ENCODE measurements at places on chromosomes 7 and 10.

- DNase-seq = no peak
These were observed 15.2 kb upstream of the GPR158 start for GRCh38 chr10:25159591-25159990.

DNA sequence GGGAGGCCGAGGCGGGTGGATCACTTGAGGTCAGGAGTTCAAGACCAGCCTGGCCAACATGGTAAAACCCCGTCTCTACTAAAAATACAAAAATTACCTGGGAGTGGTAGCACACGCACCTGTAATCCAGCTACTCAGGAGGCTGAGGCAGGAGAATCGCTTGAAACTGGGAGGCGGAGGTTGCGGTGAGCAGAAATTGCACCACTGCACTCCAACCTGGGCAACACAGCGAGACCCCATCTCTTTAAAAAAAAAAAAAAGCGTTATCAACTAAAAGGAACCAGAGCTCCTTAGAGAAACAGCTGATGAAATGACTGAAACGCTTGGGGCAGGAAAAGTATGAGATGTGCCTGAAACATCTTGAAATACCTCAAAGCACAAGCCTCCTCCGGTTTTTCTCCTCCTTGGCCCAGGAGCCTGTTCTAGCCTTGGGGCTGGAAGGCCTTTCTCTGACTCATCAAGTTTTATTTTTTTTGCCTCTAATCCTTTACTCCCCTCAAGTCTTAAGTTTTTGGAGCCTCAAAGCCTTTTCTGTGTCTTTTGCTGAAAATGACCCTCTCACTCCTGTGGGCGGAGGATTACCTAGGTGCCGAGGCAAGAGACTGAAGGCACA, 2.6 kb upstream of the METTL27 start:
- no peak for DNase-seq

DNA sequence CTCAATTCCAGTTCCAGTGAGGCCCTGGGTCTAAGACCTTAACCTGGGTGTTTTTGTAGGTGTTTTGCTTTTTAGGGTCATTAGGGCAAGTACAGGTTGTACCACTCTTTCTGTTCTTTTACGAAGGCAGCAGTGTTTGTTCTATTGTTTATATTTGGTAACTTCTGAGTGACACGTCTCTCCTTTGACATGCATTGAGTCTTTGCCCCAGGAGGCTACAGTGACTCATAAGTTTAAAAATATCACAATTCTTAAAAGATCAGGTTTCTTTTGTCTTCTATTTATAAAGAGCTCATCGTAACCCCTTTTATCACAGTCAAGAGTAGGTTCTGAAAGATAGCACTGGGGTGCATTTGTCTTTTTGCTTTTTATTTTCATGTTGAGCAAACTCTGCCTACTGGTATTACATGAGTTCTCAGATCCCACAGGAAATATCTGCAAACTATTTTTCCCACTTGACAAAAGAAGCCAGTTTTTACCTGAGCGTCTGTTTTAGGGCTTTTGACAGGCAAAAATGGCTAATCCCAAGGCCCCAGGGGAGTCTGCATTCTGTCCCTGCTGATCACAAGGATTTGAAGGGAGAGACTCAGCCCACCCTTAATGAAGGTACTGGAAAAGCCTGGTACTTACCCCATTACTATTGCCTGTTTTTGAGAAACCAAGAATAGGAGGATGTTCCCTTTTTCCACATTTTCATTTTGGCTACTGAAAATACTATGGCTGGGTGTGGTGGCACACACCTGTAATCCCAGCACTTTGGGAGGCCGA, 7.9 kb downstream of the NUDT13 start:
- no peak for DNase-seq

DNA sequence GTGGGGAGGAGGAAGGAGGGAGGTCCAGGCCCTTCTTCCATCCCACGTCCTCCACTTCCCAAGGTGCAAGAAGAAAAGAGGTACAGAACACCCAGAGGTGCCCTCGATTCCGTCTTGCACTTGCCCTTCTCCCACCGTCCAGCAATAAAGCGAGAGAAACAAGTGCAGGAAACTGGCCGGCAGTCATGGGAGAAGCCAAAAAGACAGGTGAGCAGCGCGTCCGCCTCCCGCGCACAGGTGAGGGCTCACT, 1.3 kb downstream of the C10orf95 start:
- DNase-seq = no peak

- no peak for DNase-seq
These were observed 4.2 kb upstream of the AOC1 start for GRCh38 chr7:150848111-150848510.

- no peak for DNase-seq
These were observed 30.4 kb downstream of the PFKFB3 start for GRCh38 chr10:6232846-6233724.

- DNase-seq = no peak
These were observed 10.5 kb downstream of the RHBDD2 start for GRCh38 chr7:75889223-75889825.

DNA sequence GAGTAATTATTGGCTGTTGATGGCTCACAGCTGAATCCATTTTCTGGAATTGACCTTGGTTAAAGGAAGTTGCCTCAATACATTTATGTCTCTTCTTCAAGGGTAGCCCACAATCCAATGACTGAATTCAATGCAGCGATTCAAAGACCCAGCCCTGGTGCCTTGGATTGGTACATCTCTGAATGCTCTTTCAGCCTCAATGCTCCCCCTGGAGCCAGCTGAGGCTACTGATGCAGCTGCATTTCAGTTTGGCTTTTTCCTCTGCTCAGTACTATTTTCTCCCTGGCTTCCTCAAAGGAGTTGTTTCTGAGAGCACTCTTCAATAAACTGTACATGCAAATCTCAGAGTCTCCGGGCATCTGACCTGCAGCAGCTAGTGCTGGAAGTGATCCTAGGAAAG, 633 bp upstream of the EBLN1 start:
- no peak for DNase-seq

- no peak for DNase-seq
These were observed 410.5 kb downstream of the PAXIP1 start for GRCh38 chr7:154592388-154592787.

DNA sequence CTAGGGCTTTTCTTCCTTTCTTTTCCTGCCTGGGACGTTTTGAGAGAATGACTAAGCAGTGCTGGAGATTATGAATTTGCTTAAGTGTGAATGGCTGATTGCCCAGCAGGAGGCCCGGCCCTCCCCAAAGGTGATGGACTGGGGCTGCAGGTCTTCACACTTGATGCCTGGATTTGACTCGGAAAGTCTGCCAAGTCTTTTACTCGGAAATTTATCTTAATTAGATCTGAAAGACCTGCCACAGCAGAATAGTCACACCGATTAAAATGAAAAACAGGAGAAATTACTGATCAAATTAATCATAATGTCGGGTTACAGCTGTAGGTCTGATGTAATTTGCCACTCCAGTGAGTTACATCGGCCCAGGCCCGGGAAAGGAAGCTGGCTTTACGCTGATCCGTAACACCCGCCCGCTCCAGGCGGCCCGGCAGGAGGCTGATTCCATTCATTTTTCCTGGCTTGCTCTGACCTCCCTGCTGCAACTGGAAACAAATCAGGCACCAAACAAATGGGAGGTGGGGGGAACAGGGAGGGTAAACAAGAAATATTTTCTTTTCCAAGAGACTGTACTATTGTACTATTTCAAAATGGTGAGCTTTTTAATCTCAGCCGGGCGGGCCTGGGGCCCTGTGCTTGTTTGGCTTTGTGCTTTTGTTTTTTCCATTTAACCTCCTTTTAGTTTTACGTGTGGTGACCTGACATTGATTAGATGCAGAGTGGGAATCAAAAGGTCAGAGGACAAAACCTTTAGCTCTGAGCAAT, 212.4 kb upstream of the YAE1 start:
- no peak for DNase-seq

DNA sequence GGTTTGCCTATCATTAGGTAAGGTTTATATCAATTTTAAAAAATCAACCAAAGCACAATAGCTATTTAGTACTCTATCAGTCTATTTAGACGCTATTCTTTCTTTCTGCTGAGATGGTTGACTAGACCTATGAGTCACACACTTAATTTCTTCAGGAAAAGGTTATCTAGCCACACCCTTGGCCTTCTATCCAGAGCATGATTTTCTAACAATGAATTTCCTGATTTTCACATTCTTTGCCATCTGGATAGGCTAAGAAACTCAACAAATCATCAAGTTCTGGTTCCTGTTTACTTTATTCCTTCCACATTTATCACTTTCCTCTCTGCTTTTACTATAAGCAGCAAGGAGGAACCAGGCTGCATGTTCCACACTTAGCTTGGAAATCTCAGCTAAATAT, 8.1 kb downstream of the PRPS1L1 start:
- DNase-seq = no peak

DNA sequence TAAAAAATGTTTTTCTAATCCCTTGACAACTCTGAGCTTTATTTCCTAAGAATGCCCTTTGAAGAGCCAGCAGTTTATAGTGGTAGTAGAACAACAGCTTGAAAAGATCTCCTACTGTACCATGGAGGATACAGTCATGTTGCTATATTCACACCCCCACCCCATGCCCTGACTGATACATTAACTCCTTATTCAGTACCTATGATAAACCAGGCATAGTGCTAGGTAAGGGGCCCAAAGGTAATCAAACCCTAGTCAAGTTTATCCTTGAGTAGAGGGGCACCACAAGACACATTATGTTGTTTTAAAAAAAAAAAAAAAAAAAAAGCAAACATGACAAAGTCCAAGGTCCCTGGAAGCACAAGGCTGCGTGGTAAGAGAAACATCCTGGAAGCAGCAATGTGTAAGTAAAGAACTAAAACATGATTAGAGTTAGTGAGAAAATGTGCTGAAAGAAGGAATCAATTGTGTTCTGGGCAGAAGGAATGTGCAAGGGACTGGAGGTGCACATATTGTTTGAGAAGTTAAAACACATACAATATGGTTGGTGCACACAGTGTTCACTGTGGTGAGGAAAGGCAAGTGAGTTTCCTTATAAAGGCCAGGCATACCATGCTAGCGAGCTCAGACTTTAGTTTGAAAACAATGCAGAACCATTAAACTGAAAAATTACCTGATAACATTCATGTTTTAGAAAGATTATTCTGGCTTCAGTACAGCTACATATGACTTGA, 51.2 kb downstream of the PDE1C start:
- DNase-seq = no peak

DNA sequence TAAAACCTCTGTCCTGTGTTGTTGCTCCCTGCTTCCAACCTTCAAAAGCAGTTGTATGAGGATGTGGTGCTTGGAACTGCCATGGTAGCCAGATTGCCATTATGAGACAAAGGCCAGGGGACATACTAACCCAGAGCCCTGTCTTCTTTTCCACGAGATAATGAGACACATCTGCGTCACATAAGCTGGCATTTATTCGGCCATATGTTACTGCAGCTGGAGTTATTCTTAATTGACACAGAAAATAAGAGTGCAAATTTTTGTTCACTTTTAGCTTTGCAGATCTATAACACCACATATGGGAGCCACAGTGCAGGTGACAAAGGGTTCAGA, 15.5 kb upstream of the PDLIM1 start:
- DNase-seq = no peak

DNA sequence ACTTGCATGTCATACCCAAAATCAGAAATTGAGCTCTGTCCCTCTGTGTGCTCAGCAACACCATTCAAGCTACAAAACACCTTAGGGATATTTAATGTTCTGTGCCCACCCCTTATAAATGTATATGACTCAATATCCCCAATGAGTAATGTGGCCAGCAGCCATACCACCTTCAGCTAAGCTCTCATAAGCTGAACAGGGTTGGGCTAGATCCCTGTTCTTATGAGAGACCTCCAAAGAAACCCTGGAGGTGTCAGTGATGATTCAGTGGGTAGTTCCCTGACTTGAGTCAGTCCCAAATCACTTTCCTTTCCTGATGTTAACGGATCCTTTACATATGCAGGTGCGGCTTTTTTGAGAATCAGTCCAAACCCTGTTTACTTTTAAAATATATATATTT, 253.8 kb downstream of the CREB5 start:
- DNase-seq = no peak

DNA sequence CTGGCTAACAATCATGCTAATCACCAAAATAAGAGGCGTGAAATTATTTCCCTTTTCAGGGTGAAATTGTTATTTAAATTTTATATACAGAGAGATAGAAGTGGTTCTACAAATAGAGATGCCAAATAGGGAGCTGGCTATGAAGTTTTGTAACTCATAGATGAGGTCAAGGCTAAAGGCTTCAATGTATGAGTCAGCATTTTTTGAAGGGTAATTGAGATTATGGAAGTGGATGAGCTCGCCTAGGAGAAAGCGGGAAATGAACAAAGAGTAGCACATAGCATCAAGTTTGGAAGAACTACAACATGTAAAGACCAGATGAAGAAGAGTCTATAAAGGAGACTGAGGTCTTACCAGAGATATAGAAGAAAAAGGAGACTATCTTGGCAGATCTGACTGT, 838.1 kb downstream of the DNAJB9 start:
- no peak for DNase-seq

- DNase-seq = no peak
These were observed 39.0 kb upstream of the IFRD1 start for GRCh38 chr7:112411186-112411795.

DNA sequence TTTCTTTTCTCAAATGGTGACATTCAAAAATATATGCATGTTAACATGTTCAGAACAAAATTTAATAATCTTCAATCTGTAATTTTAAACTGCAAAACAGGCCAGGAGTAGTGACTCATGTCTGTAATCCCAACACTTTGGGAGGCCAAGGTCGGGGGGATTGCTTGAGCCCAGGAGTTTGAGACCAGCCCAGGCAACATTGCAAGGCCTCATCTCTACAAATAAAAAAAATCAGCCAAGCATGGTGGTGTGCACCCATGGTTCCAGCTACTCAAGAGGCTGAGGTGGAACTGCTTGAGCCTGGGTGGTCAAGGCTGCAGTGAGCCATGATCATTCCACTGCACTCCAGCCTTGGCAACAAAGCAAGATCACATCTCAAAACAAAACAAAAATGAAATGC, 394.3 kb downstream of the PARD3 start:
- DNase-seq = no peak

DNA sequence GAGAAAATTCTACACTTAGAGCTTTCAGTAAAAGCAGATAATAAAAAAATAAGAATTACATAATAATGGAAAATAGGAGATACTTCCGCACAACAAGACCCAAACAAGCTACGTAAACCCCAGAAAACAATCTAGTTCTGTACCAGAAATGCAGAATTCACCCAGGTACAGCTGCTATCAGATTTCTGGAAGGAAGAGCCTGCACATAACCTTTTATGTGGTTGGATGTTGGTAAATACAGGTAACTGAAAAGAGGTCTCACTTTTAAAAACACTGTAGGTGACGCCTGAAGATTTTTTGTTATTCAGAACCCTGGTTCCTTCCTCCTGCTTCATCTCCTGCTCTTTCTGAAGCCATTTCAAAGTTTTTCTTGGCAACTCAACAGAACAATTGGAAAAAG, 29.9 kb downstream of the PANK1 start:
- DNase-seq = no peak

DNA sequence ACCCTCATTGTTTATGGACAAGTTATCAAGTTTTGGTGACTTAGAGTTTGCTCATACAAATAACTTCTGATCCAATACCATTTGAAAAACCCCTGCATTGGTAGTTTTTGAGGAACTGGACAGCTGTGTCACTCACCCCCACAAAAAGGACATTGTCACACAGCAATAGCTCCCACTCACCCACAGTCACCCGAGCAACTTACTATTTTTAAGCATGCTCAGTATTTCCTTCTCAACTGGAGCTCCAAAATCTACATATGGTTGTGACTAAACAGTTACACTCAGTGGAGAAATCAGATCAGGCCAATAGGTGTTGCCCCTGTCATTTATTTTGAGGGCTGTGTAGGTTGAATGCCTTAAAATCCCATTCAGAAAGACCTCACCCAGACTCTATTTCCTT, 165.2 kb upstream of the AUTS2 start:
- no peak for DNase-seq

GRCh38 chr7:15555381-15555859, 6.4 kb downstream of the AGMO start:
- no peak for DNase-seq
